ENCODE measurements at places on chromosomes 4 and X.
A peak's percentile ranks its signal among the peaks of the same experiment; 100 is the strongest.

DNA sequence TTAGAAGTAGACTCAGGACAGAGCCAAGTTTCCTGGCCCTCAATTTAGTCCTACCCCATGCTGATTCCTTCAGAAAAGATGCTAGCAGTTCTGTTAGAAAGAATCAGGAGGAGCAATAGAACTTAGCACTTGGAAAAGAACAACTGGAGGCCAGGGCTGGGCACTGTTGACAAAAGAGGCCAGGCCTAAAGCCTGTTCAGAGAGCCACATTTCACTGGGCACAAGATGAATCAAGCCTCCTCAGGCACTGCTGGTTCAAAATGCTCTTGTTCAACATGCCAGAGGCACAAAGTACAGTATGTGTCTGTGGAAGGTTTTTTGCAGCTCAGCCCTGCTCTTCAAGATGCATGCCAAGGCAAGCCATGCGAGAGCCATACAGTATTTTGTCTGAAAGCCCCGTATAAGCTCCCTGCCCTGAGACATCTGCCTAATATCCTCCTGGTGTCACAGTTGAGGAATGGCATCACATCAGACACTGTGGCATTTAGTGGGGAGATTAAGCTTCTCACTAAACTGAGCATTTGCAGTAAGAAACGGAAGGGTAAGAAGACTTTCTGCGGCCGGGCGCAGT lies 53.7 kb downstream of the RASL11B start:
- DNase-seq, result no peak

DNA sequence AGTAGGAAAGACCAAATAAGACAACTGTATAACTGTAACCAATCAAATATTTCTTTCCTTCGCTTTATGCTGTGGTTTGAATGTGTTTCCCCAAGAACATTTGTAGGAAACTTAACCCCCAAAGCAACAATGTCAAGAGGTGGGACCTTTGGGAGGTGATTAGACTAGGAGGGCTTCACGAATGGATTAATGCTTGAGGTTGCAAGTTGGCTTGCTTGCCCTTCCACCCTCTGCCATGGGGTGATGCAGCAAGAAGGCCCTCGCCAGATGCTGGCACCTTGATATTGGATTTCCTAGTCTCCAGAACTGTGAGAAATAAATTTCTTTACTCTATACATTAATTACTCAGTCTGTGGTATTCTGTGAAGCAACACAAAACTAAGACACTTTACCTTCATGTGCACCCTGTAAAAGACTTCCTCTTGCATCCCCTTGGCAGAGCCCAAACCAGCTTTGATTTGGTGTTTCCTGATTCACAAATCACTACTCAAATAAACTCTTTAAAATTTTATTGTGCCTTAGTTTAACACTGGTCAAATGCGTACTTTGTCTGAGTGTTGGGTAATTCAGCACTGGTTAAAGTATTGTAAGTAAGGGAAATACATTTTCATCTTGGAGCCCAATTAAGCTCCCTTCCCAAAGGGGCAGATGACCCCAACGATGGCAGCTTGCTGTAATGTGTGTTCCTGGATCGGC lies 59.9 kb downstream of the COQ2 start:
- DNase-seq, result no peak

GRCh38 chr4:84527391-84527790 lies 28.3 kb upstream of the NKX6-1 start:
- DNase-seq, result no peak

- DNase-seq, result no peak
Observed at GRCh38 chr4:165630671-165631070, 242.4 kb upstream of the TLL1 start.

GRCh38 chr4:109671350-109671749 lies 31.9 kb downstream of the CASP6 start:
- no peak for DNase-seq

DNA sequence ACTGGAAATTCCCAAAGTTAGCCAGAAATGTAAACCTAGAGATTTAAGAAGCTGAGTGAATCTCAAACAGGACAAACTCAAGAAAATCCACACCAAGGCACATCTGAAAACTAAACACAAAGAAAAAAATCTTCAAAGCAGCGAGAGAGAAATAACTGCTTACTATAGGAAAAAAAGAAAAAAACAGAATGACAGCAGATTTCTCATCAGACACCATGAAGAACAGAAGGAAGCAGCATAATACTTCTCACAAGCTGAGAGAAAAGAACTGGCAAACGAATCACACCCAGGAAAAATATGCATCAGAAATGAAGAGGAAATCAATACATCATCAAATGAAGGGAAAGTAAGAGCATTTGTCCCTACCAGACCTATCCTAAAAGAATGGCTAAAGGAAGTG lies 236.3 kb upstream of the ADAMTS3 start:
- no peak for DNase-seq

- no peak for DNase-seq
Observed at GRCh38 chr4:92996533-92996932, 692.8 kb downstream of the GRID2 start.

GRCh38 chr4:81019006-81019405 lies 11.5 kb upstream of the BMP3 start:
- DNase-seq, result no peak

DNA sequence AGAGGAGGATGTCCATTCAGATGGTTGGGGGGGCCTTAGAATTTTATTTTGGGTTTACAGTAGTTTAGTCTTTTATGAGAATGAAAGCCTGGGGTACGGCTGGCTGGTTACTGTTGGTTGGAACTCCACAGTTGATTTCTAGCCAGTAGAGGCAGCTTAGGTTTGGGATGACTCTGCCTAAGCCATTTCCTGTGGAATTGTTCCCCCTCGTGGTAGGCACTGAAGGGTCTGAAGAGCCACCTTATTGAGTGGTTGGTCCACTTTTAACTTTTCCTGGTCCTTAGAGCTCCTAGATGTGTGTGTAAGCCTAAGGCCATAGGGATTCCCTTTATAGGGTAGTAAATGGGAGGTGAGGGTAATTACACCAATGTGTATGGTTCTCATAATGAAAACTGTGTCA lies 19.7 kb downstream of the SPIN3 start:
- no peak for DNase-seq

GRCh38 chr4:55884093-55884850 lies 30.8 kb downstream of the EXOC1 start:
- no peak for DNase-seq

GRCh38 chr4:101331017-101331416 lies 16.3 kb downstream of the PPP3CA start:
- no peak for DNase-seq

DNA sequence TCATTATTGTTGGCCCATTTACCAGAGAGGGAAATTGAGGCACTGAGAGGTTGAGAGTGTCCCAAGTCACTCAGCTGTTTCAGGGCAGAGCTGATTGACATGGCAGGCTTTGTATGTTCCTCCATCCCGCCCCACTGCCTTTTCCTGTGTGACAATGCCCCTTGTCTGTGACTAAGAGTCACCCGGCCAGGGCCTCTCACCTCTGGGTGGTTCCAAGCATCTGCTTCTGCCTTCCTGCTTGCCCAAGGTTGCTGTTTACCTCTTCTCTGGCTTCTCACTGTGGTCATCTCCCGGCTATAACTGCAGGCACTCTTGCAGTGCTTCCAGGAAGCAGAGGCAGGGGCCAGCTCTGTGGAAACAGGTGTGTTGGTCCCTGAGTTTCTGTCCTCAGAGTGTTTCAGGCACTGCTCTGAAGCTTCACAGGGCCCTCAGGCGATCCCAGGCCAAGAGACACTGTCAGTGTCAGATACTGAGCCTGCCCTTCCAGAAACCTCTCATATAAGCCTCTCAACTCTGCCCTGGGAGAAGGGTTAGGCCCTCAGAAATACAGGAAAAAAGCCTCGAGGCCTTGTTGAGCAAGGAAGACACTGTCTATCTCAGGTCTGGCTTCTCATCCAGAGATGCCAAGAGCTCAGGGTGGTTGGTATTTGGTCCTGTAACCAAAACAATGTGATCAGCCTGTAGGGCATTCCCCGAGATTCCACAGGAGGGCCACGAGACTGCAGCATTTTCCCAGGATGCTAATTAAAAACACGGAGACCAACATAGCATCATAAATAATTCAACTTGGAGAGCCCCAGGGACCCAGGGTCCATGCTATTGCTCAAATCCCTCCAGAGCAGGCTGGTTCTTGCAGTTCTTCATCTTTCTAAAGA lies 42.0 kb upstream of the PROM1 start:
- DNase-seq, result no peak

DNA sequence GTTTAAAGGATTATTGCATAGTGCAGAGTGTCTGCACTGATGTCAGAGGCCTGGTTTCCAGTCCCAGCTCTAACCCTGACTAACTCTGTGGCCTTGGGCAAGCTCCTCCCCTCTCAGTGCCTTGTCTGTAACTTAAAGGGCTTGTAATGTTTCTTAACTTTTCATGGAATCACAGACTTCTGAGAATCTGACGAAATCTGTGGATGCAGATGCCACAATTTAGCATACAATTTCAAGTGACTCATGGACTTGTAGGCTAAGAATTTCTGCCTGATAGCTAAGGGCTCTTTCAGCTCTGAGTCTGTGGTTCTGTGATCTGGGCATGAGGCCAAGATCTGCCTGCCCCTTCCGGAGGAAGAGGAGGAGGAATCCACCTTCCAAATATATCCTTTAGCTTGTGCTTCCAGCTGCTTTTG lies 236.9 kb downstream of the AR start:
- DNase-seq, result no peak

DNA sequence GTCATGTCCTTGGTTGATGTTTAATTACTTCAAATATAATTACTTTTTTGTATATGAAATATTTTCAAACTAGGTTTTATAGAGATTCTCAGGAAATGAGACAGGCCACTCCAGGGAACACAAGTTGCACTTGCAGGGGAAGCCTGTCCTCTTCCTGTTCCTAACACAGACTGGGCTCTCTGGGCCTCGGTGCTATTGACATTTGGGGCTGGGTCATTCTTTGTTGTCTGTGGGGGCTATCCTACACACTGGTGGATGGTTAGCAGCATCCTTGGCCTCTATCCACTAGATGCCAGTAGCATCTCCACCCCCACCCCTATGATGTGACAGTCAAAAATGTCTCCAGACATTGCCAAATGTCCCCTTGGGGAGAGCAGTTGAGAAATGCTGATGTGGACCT lies 49.3 kb upstream of the MAP3K15 start:
- no peak for DNase-seq

DNA sequence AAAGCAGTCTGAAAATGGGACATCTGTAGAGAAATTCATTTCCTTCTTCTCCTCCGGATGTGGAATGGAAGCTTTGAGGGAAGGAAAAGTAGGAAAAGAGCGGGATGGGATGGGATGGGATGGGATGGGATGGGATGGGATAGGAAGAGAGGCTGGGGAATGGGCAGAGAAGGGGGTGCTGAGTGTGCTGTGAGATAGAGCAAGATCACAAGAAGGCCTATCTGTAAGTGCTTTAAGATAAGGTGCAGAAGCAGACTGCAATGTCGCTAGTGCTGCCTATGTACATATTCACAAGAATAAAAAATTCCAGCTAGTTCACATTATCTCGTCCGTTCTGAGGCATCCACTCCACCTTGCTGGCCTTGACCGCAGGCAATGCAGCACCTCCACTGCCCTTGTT lies 86.2 kb downstream of the IRF2 start:
- DNase-seq, result no peak

- no peak for DNase-seq
Observed at GRCh38 chr4:163523791-163524365, 29.4 kb downstream of the TMA16 start.

DNA sequence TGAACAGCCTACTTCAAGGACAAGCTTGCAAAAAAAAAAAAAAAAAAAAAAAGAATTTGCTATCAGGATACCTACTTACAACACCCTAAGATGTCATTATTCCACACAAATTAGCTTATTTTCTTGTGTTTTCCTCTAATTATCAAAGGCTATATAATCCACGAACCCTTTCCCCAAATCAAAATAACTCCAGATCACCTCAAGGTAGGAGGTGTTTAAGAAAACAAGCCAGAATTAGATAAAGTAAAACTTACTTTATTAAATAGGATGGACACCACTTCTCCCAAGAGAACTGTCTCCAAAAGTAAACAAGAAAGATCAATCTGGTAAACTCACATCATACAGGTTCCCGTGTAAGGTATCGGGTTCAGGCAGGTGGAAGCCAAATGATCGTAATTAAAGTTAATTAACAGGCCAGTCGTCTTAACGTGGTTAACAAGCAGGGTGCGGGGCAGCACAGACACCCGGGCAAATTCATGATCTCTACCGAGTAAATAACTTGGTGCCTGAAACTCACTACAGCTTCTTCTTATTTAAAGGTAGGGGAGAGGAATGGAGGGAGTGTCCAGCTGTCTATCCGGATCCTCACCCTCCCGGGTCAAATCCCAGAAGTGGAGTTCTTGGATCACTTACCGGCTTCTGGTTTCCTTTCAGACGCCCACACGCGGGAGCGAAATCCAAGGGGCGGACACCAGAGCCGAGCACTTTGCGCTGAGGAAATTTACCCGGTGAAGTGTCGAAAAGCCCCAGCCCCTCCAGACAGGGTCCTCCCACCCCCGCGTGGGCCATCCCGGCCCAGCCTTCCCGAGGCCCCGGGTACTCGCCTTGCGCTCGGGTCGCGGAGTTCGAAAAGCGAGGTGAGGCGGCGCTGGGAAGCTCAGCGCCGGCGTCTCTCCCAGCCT lies 708 bp downstream of the ARAP2 start:
- peak; percentile 25 for DNase-seq

GRCh38 chr4:108941904-108942430 lies 179.1 kb upstream of the ETNPPL start:
- no peak for DNase-seq

DNA sequence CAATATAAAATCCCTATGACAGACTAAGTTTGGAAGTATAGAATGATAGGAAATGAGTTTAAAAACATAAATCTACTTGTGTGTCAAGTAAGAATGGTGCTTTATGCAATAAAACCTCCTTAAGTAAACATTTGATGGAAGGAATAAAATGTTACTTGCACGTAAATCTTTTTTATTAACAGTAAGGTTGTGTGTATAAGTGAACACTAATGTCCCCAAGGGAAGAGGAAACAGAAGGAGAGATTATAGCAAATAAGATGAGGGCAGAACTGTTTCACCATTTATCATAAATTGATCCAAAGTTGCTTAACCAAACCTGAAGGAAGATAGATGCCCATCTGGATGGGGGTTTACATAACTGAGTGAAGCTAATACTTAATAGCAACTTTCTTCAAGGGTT lies 86.8 kb downstream of the FRMPD4 start:
- no peak for DNase-seq

GRCh38 chr4:105155426-105155825 lies 8.8 kb downstream of the TET2 start:
- DNase-seq, result no peak

DNA sequence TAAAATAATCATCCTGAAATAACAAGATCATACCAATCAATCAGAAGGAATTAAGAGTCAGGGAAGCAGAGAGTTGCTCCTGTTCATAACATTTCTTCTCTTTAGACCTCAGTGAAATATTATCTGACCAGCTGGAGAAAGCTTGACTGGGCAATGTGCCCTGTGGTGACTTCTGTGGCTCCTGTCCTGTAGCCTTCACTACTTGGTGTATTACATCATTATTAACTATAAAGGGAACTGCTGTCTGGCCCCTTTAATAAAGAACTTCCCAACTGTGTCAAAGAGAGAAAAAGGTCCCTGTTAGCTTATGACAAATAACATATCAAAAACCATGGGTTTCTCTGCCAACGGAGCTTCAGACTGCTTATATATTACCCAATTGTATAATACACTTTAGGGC lies 18.0 kb downstream of the OPHN1 start:
- no peak for DNase-seq
